Activated CD8-positive, alpha-beta T cell treated with anti-CD3 and anti-CD28 coated beads for 36 hours (primary cell): ENCODE measurements at places on chromosomes 12 and 14. TPM values are rescaled to one million over a fixed set of nuclear protein-coding genes. Genes with fewer than 3 reads are reported as not detected.

- no peak overlapping the region for H3K4me3 ChIP-seq
- H3K27ac ChIP-seq = no peak overlapping the region
- peaks cover 17% of the 10 kb centered on the region for H3K4me1 ChIP-seq
- no peak for DNase-seq
Observed at GRCh38 chr14:106058342-106058741, 532.0 kb downstream of the TMEM121 start.

DNA sequence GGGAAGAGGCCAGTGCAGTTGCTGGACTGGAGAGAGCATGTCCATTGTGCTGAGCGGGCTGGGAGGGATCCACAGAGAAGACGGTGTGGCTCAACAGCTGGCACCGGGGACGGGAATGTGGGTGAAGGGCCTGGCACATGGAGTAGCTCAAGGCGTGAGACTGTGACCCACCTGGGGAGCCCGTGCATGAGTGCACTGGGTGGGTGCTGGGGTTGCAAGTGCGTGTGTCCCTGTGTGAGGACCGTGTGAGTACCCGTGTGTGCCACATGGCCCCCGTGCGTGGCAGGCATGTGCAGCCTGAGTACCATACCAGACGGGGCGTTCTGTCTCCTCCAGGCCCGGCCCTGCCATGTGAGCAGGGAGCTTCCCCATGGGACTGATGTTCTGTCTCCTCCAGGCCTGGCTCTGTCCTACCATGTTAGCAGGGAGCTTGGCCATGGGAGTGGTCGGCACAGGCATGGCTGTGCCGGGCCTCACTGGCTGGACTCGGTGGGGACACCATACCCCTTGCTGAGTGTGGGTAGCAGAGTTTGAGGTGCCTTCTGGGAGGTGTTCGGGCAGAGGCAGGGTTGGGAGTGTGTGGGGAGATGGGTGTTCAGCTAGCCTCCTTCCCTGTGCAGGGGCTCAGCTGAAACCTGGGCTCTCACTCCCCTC lies 234.4 kb downstream of the TMEM121 start:
- H3K27me3 ChIP-seq = no peaks in the 10 kb centered on the region
- H3K4me3 ChIP-seq = no peak overlapping the region
- H3K36me3 ChIP-seq = no peaks in the 10 kb centered on the region
- no peaks in the 10 kb centered on the region for H3K4me1 ChIP-seq

DNA sequence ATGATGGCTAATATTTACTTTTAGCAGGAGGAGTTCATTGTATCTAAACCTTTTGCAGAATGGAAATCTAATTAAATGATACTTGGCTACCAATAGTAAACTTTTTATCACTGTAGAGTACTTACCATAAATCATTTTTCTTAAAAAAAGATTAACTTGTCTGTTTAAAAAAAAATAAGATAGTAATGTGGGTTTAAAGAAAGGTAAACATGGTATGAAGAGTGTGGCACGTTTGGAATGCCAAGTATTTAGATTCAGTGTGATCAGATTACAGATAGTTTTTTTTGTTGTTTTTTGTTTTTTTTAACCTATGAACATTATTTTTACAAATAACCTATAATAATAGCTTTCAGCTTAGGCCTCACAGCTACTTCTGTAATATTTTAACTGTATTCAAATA lies 25.8 kb downstream of the KTN1 start:
- H3K27ac ChIP-seq = no peak overlapping the region
- H3K4me1 ChIP-seq = peaks cover 30% of the 10 kb centered on the region
- no peak overlapping the region for H3K4me3 ChIP-seq
- peaks cover 12% of the 10 kb centered on the region for H3K36me3 ChIP-seq
- DNase-seq = no peak
- H3K27me3 ChIP-seq = no peaks in the 10 kb centered on the region

DNA sequence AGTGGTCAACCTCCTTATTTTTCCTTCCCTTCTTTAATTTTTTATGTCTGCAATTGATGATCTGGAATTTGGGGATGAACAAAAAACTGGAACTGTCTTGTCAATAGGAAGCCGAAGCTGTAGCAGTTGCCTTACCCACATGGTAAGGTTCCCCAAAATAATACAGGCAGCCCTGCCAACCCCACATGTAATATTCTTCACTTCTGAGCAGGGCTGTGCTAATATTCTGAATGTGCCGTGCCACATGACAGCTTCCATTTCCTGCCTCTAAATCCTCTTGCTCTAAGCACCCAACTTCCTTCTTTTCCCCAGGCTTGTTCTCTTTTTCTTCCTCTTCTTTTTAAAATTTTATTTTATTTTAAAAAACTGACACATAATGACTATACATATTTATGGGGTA lies 39.6 kb downstream of the GPATCH2L start:
- H3K27me3 ChIP-seq = no peaks in the 10 kb centered on the region
- H3K4me3 ChIP-seq = no peak overlapping the region
- H3K27ac ChIP-seq = no peak overlapping the region
- H3K36me3 ChIP-seq = peaks cover 49% of the 10 kb centered on the region
- DNase-seq = no peak
- peaks cover 7% of the 10 kb centered on the region for H3K4me1 ChIP-seq

DNA sequence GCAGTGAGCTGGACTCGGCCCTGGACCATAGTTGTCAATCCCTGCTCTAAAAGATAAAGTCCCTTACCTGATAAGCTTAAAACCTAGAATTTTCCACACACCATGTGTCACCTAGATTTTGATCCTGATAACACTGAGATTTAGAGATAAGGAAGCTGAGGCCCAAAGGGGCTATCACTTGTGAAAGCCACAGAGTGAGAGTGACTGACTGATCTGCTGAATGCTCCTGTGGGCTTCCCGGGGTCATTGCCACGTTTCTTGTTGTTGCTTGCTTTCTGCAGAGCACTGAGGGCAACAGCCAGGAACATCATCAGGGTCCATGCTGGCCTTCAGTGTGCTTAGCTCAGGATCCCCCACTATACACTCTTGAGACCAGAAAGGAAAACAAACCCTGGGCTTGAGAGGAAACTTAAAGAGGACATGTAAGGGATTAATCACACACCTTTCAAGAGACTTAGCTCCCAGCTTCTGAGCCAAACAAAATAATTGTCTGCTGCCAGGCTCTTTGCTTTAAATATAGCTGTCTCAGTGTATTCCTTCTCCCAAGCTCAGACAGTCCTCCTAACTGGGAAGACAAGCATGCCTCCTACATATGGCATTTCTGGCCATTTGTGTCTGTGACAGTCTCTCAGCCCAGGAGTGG lies 82.6 kb upstream of the ARHGAP5 start:
- H3K36me3 ChIP-seq = no peaks in the 10 kb centered on the region
- no peak overlapping the region for H3K4me3 ChIP-seq
- DNase-seq = no peak
- peaks cover 4% of the 10 kb centered on the region for H3K27me3 ChIP-seq

Gene MORN3
- 0.51 TPM for total RNA-seq
